ENCODE measurements at places on chromosomes 12 and 14.
A peak's percentile ranks its signal among the peaks of the same experiment; 100 is the strongest.

- no peak for DNase-seq
Measured at GRCh38 chr12:71772735-71773134, 18.1 kb downstream of the RAB21 start.

GRCh38 chr14:44812672-44813071 lies 149.1 kb downstream of the KLHL28 start:
- no peak for DNase-seq

- no peak for DNase-seq
Measured at GRCh38 chr12:59444932-59445331, 150.9 kb upstream of the SLC16A7 start.

- no peak for DNase-seq
Measured at GRCh38 chr12:77251799-77252198, 186.4 kb upstream of the E2F7 start.

DNA sequence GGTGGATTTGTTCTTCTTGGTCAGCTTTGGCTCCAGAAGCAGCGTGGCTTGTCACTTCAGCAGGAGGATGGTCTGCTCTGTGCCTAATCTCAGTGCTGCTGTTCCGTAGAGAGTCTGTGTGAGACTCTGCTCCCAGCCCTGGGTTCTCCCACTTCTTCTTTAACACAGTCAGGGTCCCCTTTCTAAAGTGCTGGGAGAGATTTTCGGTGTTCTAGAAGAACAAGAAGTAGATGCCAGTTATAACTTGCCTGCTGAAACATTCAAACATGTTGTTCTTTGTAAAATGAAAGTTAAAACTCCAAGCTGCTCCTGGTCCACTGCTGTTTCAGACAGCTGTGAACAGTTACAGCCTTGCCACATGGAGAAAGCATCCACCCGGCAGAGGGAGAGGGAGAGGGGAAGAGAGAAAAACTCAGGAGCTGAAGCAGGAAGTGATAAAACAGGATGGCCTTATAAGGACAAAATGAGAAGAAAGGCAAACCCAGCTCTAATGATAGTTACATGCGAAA lies 55.2 kb upstream of the CERS5 start:
- no peak for DNase-seq

DNA sequence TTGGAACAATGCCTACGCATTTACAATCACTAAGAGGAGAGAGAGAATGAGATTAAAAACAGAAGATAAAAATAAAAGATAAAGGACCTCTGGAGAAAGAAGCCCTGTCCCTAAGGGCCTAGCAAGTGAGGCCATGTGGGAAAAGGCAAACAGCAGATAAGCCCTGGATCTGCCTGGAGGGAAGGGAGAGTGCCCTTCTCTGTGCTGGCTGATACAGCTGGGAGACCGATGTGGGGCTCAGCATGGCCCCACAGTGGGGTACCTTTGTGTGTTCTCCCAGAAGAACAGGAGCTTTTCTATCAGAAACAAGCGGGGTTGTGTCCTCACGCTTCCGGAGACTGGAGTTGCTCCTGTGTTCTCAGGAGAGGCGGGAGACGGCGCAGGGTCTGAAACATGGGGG lies 59.9 kb downstream of the TMCC3 start:
- DNase-seq = no peak

- peak; percentile 65 for DNase-seq
Measured at GRCh38 chr12:53381731-53382630, 2.0 kb downstream of the SP1 start.

- DNase-seq = no peak
Measured at GRCh38 chr14:75213172-75213571, 36.8 kb upstream of the TMED10 start.

- peak; percentile 71 for DNase-seq
Measured at GRCh38 chr12:96047229-96048211, 12.1 kb upstream of the LTA4H start.

DNA sequence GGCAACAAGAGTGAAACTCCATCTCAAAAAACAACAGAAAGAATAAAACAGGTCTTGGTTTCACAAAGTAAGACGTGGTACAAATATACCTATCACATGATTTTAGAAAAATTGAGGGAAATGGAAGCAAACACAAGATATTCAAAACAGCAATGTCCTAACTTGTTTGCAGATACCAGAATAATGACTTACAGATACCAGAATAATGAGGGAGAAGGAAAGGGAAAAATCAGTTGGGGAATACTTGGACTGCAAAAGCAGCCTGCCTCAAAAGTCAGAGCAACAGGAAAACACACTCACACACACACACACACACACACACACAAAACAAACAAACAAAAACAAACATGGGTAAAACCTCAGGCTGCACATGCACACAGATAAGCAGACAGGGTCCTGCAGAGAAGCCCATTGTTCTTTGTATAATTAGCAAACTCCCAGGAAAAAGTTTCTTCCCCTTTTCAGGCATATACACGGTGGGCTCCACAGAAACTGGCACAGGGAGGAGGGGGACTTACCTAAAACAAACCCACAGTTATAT lies 65.7 kb upstream of the CAPRIN2 start:
- no peak for DNase-seq

DNA sequence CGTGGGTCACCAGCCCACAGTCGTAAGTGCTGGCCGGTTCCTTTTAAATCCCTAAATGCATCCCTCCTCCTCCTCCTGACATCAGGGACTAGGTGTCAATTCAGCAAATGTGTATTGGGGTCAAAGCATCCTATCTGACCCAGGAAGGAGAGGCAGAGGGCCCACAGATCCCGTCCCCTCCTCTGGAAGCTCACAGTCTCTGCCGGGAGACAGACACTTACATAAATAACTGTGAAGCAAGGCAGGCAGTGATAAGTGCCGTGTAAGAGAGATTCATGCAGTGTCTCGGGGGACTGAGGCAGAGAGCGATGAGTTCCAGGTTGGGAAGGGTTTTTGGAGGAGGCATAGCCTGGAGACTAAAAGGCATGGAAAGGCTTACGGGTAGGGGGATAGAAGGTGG lies 44.1 kb downstream of the HRK start:
- DNase-seq = no peak

DNA sequence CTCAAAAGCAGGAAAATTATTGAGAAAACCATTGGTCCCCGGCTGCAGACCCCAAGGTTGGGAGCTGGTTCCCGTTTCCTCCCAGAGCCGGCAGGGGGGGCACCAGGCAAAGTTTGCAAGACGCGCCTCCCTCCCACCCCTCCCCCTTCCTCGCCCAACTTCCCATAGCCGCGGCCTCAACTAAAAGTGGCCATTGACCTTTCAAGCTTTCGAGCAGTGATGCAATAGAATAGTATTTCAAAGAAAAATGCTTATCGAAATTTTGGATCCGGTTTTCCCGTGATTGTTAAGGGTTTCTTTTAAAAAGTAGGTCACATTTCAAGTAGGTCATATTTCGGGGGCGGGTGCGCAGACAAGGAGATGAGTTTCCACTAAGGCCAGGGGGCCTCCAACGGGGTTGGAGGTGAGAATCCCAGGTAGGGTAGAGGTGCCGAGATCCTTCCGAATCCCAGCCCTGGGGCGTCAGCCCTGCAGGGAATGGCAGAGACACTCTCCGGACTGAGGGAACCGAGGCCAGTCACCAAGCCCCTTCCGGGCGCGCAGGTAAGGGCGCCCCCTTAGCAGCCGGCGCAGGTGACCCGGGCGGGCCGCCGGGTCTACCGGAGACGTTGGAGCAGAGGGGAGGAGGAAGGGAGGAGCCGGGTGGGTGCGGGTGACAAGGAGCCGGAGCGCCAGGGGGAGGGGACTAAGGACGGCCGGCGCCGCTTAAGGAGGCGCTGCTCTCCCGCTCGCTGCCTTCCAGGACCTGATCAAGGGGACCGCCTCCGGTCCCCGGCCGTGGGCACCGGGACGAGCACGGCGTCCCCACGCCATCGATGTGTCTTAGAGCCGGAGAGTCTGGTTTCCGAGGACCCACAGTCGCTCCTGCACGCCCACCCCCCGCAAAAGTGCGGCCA lies 2.6 kb upstream of the SOCS2 start:
- peak; percentile 93 for DNase-seq

GRCh38 chr12:94677778-94678177 lies 27.4 kb upstream of the TMCC3 start:
- no peak for DNase-seq

DNA sequence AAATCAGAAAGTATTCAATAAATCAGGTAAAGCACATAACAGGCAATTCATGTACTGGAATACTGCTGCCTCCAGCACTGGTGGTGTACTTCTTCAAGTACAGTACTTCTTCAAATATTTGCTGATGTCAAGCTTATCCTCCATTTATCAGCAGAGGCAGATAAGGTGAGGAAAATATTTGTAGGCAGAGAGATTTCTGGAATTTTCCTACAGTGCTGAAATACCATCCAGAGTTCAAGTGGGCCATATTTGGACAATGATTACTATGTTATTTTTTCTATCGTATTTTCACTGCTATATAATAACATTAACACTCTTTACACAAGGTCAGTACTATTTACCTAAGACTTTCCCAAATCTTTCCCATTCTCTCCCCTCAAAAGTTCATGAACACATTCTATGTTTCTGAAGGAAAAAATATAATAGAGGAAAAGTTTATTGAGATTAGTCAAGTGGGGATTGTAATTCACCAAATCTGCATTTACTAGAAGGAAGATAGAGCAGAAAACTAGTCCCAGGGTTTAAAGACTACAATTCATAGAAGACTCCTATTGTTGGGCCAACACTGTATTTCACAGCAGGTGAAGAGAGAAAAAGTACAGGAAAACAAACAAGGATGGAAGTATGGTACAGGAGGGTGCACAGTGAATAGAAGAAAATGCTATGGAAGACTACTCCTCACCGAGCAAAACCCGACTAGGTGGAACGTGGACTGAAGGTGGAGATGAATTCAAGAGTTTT lies 141.1 kb downstream of the PAWR start:
- no peak for DNase-seq

GRCh38 chr12:46126050-46126727 lies 135.8 kb upstream of the SCAF11 start:
- no peak for DNase-seq

DNA sequence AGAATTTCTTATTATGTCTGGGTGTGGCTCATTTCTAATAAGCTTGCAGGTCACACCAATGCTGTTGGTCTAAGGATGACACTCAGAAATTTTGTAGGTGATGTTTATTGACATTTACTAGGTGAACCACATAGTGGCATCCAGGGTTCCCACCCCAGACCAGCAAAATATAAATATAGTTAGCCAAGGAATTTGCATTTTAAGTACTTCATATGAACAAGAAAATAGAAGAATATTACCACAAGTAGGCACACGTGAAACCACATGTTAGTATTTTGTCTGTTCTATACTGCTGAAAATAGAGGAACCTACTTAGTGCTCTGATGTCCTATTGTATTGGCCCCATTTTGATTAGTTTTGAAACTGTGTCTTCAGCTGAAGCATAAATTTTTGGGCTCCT lies 71.1 kb downstream of the USP15 start:
- DNase-seq = no peak

DNA sequence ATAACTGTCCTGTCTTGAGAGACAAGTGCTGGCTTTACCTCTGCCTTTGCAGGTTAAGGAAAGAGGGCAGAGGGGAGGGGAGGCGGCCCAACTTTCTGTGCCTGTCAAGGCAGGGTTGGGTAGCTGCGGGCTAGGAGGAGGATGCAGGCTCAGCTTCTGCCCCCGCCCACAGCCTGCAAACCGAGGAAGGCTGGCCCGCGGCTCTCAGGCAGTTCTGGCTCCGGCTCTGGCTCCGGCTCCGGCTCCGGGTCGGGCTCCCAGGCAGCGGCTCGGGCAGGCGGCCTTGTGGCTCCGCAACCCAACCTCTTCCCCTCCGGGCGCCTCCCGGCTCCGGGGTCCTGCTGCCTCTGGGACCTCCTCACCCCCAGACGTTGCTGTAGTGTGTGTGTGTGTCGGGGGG lies 92.9 kb downstream of the TMEM30B start:
- no peak for DNase-seq

DNA sequence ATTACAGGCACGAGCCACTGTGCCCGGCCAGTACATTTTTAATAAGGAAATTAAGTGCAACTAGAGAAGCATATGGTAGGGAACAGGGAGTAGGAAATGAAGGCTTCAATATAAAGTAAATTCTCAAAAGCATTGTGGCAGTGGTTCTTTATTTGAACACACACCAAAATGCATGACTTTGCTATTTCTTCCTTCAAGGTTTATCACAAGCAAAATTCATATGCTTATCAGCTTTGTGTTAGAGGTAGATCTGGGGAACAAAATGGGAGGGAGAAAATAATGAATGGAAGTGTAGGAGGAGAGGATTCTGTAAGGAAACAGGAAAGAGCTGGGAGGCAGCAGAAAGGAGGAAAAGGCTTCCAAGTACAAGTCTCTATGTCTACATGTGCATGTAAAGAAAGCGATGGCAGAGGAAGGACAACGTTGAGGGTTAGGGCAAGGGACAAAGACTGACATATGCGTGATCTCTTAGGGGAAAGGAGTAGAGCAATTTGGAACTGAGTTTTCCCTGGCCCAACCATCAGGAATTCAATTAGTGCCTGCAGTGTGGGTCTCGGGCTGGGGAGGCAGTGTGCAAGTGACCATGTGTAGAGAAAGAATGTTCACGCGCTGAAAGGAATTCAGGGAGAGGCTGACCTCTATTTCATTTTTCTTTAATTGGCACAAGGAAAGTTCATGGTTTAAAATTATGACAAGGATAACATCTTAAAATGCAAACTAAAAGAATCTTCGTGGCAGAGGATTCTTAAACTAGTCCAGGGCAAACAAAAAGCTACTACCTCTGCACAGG lies 22.9 kb upstream of the RASSF8 start:
- no peak for DNase-seq

GRCh38 chr14:54929556-54929955 lies 26.9 kb upstream of the GCH1 start:
- DNase-seq = no peak

GRCh38 chr14:77024171-77024691 lies 4.3 kb downstream of the IRF2BPL start:
- DNase-seq = no peak

- no peak for DNase-seq
Measured at GRCh38 chr12:69329669-69330428, 18.3 kb upstream of the LYZ start.

DNA sequence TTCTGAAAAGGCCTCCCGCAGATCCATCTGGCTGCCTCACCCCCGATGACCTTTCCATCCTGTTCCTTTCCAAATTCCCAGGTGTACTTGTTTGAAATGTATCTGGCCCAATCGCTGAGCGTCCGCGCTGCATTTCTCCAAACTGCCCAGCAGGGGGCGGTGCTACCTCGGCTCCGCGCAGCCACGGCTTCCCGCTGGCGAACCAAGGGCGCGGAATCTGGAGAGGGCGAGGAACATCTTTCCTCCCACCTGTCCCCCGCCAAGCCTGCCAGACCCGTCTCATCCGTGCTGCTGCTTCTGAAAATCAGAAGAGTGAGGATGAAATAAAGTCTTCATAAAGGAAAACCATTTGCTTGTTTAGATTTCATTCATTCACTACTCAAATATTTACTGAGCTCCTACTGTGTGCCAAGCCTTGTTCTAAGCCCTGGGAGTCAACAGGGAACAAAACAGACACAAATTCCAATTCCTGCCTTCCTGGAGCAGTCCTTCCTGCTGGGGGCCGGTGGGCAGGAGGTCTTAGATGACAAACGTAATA lies 16.8 kb upstream of the MYL2 start:
- DNase-seq = peak; percentile 74

DNA sequence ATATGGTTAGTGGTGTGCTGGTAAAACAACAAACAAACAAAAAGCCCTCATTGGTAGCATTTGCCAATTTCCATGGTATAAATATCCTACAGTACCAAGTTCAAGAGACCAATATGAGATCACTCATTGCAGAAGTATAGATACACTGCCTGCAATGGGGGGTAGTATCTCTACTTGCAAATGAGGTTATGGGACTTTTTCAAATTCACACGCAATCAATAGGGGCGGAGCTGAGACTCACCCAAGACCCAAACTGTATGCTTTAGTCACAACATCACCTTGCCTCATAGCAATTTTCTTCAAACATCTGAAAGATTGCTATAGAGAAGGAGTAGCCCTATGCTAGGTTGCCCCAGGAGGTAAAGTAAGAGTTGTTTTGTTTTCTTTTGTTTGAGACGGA lies 93.7 kb downstream of the VCPKMT start:
- DNase-seq = no peak

- DNase-seq = no peak
Measured at GRCh38 chr12:31591380-31591901, 505 bp upstream of the DENND5B start.
